ENCODE measurements at places on chromosomes 13 and 19.
A peak's percentile ranks its signal among the peaks of the same experiment; 100 is the strongest.

- no peak for DNase-seq
Measured at GRCh38 chr13:22517544-22517943, 663.2 kb upstream of the SGCG start.

DNA sequence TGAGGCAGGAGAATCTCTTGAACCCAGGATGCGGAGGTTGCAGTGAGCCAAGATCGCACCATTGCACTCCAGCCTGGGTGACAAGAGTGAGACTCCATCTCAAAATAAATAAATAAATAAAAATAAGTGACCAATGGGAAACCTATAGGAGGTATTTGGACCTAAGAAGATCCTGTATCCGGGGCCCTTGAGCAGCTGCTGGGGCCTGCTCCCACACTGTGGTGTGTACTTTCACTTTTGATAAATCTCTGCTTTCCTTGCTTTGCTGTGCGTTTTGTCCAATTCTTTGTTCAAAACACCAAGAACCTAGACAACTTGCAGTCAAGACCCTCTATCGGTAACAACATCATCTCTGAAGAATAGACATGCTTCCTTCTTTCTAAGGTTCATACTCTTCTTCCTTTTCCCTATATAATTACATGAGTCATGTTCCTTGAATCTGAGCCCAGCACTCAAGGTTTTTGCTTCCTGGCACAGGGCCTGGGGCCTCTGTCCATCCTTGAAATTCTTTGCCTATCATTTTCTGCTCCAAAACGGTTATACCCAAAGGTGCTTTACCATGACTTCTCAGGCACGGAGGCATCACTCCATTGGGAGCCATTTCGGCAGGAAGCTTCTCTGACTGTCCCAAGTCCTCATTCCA, 14.2 kb upstream of the PNMA8C start:
- no peak for DNase-seq

GRCh38 chr13:28179974-28180373, 41.6 kb downstream of the PAN3 start:
- no peak for DNase-seq

DNA sequence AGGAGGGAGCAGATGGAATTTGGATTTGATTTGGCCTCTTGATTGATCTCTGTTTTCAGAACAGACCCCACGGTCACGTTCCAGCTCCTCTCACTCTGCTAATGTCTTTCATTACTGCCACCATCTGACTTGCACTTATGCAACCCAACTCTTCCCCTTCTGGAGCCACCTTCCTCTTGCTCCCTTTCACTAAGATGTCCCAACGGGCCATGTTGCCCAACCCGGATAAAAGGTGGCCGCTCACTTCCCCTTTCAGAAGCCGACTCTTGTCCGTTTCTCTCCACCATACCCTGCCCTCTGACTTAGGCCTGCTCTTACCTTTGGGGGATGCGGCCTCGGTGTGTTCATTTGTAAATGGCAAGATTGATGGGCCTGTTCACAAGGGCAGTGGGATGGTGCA, 27.4 kb upstream of the CYP4F8 start:
- DNase-seq: no peak

GRCh38 chr19:611481-611868, 21.8 kb downstream of the HCN2 start:
- DNase-seq: peak; percentile 76

DNA sequence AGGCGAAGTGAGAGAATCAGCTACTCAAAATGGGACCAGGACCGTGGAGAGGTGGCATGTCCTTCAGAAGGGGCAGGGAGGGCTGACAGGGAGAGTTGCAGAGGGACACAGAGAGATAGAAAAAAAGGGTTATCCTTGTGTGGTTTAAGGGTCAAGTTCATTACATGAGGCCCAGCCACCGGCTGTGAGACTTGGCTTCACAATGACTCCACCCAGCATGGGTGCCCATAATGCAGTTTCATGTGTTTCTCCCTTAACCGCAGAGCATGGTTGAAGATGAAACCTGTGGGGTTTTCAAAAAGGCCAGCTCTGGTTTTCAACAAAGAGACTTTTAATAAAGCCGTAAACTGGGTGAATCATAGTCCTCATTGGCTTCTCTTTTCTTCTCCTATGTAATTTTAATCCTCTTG, 164.6 kb downstream of the KLF5 start:
- peak; percentile 73 for DNase-seq

- no peak for DNase-seq
Measured at GRCh38 chr13:26412263-26412662, 145.2 kb upstream of the WASF3 start.

DNA sequence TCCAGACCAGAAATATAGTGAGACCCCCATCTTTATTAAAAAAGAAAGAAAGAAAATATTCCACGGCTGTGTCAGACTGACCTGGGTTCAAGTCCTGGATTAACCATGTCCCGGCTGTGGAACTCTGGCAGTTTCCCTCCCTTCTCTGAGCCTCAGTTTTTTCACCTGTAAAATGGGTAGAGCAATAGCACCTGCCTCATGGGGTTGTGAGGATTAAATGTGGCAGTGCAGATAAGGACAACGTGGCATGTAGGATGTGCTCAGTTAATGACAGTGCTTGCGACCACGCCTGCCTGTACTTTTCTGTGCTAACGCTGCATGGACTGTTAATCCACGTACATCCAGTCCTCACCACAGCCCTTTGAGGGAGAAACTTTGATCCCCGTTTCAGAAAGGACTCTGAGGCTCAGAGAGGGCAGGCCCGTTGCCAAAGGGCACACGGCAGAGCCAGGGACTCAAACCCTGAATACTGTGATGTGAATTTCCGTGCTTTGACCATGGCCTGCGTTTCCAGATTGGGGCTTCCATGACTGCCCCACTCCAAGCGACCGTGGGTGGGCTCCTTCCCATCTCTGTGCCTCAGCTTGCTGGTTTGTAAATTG, 16.1 kb downstream of the SBK2 start:
- DNase-seq: no peak

Data from activated CD4-positive, alpha-beta T cell treated with anti-CD3 and anti-CD28 coated beads, Interleukin-2, Interleukin-4, amounts not matched to agents 100 ng/mL and 50 ng/mL, durations not matched to agents 16 hours and 8 hours (primary cell).